ENCODE measurements at places on chromosomes 6 and 20. TPM values are rescaled to one million over a fixed set of nuclear protein-coding genes. Genes with fewer than 3 reads are reported as not detected.

ASIP gene
- not detected for total RNA-seq

DNA sequence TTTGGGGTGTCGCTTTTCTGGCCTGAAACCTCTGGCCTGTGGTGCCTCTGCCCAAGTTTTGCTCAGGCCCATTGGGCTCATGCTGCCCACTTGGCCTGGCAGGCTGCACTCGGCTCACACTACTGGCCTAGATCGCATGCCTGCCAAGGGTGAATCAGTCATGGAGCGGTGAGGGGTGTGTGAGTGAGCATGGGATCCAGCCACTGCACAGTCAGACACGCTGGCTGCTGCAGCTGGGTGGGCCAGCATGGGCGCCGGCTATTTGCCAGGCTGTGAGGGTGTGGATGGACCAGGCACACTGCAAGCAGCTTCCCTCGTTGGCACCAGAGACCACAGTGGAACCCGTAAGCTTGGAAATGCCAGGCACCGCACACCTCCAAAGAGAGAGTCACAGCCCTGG is 145.4 kb upstream of the CNR1 start:
- DNase-seq = no peak

PRPH2 gene
- total RNA-seq = 0.67 TPM

TXLNB gene
- 1.7 TPM for total RNA-seq

GRCh38 chr6:16767765-16768476 is 6.7 kb upstream of the ATXN1 start:
- DNase-seq = no peak

GRCh38 chr20:58070664-58071196 is 157.7 kb downstream of the ANKRD60 start:
- DNase-seq = no peak

RIPOR3 gene
- total RNA-seq = 16.4 TPM

DNA sequence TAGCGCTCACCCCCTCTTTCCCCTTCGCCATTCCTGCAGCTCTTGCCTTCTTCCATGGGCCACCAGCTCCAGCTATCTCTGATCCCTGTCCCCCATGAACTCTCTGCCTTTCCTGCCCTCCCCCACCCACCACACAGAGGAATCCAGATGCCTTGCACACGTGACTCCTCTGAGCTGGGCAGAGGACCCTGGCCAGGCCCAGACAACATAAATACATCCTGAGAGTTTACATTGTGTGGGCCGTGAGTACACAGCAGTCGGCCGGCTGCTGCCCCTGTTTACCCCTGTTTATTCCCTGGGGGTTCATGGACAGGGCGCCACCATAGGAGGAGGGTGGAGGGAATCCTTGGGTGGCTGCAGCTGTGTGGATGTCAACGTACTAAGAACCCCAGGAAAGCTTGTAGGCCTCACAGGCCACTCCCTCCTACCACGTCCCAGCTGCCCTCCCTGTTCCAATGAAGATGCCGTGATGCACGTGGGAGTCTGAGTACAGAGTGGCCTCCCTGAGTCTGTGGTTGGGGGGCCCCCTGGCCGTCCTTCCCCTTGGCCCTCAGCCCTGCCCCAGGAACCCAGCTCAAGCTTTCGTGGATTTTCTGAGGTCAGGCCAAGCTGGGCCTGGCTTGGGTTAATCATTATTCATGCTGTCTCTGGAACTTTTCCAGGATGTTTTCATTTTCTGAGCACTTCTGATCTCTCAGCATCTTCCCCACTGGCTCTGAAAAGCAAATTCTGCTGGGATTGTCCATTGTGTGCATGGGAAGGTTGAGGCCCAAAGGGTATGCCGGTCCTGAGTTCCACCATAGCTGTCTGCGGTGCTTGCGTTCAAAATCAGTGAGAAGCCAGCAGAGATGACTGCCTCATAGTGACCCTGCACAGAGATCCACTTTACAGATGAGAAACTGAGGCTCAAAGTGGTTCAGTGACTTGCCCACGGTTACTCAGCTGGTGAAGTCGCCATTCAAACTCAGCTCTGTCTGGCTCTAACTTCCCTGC is 136.3 kb downstream of the MRPL14 start:
- DNase-seq = no peak

SNPH gene
- 3.5 TPM for total RNA-seq

DNA sequence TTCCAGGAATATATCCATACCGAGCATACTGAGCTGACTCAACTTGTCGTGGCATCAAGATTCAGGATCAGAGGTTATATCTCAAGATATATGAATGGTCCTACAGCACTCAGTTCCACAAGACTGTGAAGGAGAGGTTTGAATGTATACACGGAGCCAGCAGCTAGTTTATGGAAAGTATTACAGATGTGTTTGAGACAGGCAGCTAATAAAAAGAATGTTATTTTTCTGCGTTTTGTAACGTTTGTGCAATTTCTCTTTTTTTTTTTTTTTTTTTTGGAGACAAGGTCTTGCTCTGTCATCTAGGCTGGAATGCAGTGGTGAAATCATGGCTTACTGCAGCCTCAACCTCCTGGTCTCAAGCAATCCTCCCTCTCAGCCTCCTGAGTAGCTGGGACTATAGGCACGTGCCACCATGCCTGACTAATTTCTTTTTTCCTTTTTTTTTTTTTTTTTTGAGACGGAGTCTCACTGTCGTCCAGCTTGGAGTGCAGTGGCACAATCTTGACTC is 3.4 kb upstream of the FAM110A start:
- peak; percentile 11 for DNase-seq

DNA sequence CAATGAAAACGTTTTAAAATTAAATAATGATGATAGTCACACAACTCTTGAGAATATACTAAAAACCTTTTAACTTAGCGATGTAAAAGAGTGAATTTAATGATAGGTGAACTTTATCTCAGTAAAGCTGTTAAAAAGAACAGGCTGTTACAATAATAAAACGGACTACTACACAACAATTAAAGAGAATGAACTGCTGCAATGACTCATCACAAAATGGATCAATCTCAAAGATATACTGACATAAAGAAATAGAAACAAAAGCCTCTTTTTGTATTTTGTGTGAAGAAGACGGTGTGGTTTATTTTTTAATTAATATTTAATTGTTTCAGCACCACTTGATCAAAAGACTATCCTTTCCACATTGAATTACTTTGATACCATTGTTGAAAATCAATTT is 352.4 kb upstream of the GJE1 start:
- DNase-seq = no peak

GRCh38 chr20:31691646-31692275 is 30.9 kb downstream of the BCL2L1 start:
- DNase-seq = no peak

DNA sequence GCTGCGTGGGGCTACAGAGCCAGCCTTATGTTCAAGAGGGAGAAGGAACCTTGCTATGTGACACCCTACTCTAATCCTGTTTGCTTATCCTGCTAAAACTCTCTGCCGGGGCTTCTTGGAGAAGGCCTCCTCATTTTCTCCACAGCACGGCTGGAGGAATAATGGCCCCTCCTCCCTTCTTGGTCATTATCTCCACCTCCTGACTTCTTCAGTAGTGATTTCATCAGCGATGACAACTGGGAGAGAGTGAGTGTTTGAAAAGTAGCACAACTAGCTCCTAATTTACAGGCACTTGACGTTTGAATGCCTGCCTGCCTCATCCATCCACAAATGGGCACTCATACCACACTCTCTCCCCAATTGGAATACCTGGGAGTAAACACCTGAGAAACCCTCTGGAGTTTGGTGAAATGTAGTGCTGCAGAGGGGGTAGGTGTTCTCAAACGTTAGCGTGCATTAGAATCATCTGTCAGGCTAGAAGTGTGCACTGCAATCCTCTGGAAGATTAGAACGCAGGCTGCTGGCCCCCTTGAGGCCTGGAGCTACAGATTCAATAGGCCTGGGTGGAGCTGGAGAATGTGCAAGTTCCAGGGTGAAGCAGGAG is 148.5 kb downstream of the FOXC1 start:
- DNase-seq = no peak

DNA sequence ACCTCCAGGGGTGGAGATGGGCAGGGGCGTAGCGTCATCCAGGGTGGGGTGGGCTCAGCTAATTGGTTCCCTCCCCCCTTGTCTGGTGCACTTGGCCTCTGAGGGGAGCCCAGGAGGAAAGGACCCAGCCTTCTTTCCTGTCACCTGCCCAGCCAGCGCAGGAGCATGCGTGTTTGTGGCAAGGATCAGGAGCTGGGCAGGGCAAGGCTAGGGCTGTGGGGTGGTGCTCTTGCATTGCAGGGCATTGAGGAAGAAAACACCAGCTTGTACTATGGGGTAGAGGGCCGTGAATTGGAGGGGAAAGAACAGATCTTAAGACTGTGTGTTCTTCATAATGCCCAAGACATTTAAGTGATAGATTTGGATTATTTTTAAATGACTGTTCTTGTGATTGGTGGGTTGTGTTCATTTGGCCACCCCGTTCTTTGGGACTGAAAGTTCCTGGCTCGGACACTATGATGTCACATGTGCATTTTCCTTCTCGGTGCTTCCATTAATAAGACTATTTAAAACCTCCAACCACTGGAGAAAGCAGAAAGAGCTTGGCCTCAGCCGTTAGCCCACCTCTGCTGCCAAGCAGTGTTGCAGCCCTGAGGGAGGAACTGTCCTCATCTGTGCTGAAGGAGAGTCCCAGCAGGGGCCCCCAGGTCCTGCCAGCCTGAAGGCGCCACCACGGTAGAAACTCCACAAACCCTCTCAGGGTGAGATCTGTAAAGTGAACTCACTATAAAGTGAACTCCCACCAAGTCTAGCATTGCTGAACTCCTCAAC is 136.2 kb upstream of the INSM1 start:
- no peak for DNase-seq

BPIFB1 gene
- total RNA-seq = not detected

DNA sequence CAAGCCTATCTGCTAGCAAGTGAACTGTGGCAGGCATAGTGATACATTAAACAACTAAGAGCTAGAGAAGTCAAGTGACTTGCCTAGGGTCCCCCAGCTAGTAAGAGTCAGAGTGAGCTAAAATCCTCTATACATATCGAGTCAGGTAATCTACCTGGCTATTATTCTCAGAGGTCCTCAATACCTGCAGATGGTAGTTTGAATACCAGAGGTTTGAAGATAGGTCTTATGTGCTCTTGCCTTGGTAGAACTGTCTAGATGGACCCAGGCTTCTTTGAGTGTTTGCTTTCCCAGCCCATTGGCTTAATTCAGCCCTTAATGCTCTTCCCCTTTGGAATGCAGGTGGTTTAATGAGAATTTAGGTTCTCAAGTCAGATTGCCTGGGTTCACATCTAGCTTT is 1.1 kb downstream of the ERGIC3 start:
- DNase-seq = no peak

ETV7 gene
- 8.4 TPM for total RNA-seq

DNA sequence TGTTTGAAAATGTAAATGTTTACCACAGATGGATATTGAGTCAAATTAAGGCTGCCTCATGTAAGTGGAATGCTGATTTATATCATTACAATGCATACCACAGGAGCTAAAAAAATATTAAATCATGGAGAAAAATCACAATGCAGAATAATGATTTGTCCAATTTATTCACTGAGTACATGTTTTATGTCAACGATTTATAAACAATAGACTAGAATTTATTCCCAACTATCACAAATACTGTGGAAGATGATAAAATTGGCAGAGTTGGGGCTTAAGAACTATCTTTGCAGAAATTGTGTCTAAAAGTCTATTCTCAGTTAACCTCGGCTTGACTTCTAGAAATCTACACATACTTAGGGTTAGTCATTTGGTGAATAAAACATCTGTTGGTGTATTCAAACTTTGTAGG is 472.1 kb upstream of the MARCKS start:
- DNase-seq = no peak

DNA sequence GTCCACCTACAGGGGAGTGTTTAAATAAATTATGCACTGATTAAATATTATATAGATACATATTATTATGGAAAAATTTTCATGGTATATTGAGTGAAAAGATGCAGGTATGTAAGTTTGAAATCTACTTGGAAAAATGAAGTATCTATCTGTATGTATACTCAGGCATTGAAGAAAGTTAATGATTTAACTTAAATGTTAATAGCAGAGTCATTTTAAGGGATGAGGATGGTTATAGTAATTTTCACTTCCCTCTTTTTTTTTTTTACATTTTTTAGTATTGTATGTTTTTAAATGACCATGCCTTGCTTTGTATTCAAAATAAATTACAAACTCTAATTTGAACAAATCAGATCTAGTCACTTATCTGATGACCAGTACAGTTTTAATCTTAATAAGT is 43.2 kb upstream of the NOTCH4 start:
- no peak for DNase-seq

GRCh38 chr20:64277571-64278316 is 22.2 kb downstream of the PCMTD2 start:
- no peak for DNase-seq

- no peak for DNase-seq
Observed at GRCh38 chr6:53529324-53530036, 15.4 kb downstream of the GCLC start.

GRCh38 chr6:90162648-90163387 is 133.8 kb downstream of the BACH2 start:
- no peak for DNase-seq

STMN3 gene
- total RNA-seq = 23.1 TPM

GRCh38 chr6:136717716-136717990 is 74.6 kb downstream of the MAP3K5 start:
- DNase-seq = no peak

- DNase-seq = no peak
Observed at GRCh38 chr20:20612251-20612650, 100.2 kb downstream of the RALGAPA2 start.

- DNase-seq = no peak
Observed at GRCh38 chr6:167108278-167108677, 14.6 kb upstream of the CCR6 start.

DNA sequence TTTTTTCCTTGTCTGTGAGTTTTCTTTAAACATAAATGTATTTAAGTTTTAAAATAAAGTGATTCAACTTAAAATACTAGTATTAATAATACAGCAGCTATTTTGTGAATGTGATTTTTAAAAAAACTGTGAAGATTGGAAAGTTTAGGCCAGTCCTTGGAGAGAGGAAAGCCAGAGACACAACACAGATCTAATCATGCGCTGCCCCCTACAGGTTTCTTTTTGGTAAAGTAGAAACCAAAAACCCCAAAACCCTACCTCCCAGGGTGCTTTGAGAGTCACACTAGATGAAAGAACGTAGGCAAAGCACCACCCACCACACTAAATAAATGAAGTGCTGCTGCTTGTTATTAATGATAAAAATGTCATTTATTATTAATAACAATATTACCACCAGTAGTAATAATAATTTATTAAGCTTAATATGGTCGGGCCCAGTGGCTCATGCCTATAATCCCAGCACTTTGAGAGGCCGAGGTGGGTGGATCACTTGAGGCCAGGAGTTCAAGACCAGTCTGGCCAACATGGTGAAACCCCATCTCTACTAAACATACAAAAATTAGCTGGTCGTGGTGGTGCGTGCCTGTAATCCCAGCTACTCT is 33.7 kb downstream of the SLC9A8 start:
- DNase-seq = peak; percentile 54

AARS2 gene
- total RNA-seq = 37.3 TPM

GRCh38 chr6:106549521-106549920 is 79.8 kb downstream of the RTN4IP1 start:
- no peak for DNase-seq
